OCI-M1 (cell line): ENCODE measurements at places on chromosomes 6 and 20.

GRCh38 chr20:59955131-59955796 lies 3.0 kb upstream of the CDH26 start:
- peak; percentile 64 for DNase-seq

- no peak for DNase-seq
Observed at GRCh38 chr6:44256775-44257024, 628 bp downstream of the SLC35B2 start.

DNA sequence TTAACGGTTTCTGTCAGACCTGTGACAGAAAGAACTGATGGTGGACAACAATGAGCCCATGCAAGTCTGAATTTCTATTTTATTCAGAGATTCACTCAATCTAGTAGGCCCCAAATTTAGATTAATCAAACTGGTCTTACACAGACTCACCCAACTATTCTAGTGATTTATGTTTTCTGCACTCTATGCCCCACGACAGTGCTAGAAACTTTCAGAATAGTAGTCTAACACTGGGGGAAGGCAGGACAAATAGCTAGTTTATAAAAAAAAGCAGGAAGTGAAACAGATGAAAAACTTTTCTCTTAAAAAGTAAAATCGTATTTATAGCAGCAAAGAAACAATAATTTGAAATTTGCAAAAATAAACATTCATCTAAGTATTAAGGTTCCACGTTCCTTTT lies 5.0 kb downstream of the TCP11 start:
- no peak for DNase-seq

DNA sequence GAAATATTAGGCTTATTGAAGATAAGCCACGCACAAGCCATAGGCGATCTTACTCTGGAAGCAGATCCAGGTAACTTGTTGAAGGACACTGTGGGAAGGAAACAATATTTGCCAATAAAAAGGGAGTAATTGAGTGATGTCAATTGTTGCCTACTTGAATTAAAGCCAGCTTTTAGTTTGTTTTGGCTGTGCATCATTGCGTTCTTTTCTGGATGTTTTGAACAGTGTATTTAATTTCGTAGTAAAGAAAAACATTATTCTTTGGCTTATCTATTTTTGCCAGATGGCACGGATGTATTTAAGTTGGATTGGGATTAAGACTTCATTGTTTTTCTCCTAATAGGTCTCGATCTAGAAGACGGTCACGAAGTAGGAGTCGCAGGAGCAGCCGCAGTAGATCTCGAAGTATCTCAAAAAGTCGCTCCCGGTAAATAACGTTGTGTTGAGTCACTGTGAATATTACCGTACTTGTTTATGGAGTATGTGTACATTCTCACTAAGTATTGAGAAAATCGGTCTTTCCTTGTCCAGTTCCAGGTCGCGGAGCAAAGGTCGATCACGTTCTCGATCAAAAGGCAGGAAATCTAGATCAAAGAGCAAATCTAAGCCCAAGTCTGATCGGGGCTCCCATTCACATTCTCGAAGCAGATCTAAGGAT lies 2.6 kb downstream of the SRSF6 start:
- no peak for DNase-seq

DNA sequence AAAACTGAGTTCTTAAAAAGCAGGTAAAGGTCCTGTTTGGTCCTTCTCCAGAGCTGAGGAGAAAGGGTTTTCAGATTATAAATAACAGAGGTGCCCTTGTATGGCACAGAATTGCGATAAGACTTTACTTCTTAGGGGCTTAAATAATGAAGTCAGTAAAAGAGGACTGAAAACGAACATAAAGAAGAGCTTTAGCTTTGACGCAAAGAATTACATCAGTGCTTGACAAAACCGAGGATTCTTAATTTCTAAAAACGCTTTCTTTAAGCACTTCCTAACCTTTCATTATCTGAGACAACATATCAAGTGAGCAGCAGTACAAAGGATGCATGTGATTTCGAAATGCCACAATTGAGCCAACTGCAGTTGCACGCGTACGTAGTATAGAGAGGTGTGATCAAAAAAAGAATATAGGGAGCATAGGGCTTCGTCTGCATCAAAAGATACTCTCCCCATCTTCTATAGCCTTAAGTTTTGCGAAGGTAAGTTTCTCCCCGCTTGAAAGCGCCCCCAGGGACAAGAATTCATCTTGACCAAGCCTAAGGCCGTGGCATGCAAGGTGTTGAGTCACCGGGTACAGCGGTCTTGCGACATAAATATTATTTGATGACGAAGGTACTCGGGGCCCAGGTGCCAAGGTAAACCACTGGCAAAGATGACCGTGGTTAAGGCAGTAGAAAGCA lies 778 bp upstream of the LOC128125822 start:
- DNase-seq: peak; percentile 67

GRCh38 chr6:21595285-21596144 lies 2.0 kb downstream of the SOX4 start:
- DNase-seq: no peak

- DNase-seq: peak; percentile 85
Observed at GRCh38 chr20:25223179-25223661, 24.7 kb upstream of the PYGB start.

- no peak for DNase-seq
Observed at GRCh38 chr20:43843965-43844660, 70.5 kb upstream of the TOX2 start.

GRCh38 chr6:162882801-162883481 lies 155.2 kb downstream of the PACRG start:
- DNase-seq: no peak

DNA sequence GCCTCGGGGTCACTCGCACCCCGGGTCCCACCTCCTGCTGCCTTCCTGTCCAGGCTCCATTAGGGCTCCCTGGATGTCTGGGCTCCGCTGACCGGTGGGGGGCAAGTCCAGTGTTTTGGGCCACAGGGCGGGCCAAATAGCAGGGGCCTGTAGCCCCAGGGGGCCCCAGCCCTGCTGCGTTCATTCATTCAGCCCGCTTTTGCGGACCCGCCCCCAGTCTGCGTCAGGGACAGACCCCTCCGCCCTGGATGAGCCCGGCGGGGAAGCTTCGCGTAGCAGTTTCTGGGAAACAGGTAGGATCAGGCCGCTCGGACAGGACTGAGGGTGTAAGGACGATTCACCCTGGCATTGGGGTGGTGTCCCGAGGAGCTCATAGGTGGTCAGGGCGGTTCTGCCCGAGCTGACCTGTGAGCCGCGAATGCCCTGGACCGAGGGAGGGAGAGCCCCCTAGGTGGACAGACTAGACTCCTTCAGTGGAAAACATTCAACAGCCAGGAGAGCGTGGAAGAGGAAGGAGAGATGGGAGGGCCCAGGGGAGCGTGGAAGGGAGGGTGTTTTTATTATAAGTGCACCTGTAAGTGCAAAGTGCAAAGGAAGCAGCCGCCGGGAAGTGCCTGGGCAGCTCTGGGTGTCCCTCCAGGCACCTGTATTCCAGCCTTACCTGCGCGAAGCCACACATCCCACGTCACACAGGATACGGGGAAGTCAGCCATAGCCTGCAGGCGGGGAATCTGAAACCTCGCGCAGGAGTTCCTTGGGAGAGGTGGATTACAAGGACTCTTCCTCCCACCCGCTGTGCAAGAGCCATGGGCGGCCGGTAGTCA lies 662 bp downstream of the ENTPD6 start:
- DNase-seq: peak; percentile 46

DNA sequence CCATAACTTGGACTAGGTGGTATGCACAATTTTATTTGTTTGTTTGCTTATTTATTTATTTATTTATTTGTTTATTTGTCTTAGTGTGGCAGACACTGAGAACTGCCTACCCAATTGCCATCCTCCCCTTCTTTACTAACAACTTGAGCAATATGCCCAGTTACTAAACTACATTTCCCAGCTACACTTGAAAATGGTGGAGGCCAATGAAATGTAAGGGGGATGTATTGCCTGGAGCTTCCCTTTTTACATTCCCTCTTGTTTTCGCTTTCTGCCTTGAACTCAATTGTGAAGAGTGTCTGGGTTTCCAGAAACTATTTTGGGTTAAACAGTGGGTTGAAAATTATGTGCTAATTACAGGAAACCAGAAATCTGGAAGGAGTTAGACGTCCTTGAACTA lies 152.7 kb upstream of the FKBP1C start:
- DNase-seq: peak; percentile 88

DNA sequence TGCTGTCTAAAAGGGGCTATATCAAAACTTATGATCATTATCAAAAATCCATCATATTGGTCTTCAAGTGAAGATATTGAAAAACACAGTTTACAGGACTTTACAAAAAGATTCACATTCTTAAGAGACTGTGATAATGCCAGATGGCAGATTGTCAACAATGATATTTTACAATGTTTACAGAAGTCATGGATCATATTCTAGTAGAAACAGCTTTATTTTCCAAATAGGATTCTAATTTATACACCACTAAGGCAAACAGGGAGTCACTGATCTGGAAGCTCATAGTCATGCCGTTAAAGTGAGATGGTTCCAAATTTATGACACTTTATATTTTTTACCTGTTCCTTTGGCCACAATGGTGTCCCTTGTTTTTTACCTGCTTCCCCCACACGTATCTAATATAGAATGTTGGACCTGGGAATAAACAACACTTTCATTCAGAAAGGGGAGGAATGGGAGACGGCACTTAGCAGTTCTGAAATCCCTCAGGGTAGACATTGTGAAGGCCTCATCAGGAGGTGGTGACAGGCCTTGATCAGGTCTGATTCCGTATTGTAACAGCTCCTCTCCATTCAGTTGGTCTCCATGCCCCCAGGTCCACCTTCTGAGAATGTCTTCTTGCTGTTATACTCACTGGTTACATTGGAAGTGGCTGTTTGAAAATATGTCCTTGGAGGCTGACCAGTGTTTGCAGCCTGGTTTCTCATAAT lies 228.6 kb downstream of the ADGB start:
- no peak for DNase-seq

DNA sequence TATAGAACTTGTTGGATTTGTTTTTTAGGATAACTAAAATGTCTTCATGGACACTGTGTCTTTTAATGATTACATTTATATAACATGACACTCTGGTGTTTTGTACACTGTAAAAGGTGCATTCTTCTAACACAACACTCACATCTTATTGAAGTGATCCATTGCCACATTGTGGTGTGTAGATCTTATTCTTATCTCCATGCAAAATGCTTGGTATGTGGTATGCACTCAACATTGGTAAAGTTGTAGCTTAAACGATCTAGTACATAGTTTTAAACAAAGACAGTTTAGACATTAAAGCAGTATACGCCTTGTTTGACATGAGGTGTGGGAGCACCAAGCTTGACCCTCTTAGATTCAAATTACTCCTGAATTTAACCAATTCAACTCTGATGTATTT lies 84.7 kb downstream of the SASH1 start:
- DNase-seq: no peak

- no peak for DNase-seq
Observed at GRCh38 chr6:7691675-7692452, 34.0 kb upstream of the BMP6 start.

GRCh38 chr6:93787841-93788240 lies 368.5 kb upstream of the EPHA7 start:
- DNase-seq: no peak

DNA sequence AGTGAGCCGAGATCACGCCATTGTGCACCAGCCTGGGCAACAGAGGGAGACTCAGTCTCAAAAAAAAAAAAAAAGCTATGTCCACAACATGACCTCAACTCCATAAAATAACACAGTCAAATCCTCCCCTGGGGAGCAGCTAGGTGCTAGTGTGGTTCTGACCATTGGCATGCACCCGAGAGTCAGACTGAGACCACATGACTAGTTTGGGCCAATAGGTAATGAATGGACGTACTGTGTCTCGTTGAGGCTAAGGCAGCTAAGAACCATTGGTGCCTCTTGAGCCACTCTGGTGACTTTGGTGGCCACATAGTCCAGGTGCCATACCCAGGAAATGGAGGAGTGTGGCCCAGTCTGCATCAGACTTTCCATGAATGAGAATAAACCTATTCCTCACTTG lies 40.3 kb downstream of the ATP9A start:
- no peak for DNase-seq

- DNase-seq: peak; percentile 34
Observed at GRCh38 chr20:7352165-7352564, 584.7 kb downstream of the BMP2 start.

DNA sequence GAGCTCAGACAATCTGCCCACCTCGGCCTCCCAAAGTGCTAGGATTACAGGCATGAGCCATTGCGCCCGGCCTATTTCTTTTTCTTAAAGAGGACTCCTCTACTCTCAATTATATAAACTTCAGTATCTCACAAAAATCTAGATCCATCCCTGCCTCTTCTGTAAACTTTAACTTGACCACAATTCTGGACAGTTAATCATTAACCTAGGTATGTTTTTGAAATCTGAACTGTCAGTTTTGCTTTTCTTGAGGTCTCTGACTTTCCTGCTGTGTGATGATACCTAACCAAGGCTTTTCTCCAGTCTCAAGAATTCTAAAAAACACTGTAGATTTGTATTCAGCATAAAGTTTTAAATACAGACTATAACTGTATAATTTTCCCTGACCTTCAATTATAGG lies 388.2 kb upstream of the SYNCRIP start:
- DNase-seq: no peak

DNA sequence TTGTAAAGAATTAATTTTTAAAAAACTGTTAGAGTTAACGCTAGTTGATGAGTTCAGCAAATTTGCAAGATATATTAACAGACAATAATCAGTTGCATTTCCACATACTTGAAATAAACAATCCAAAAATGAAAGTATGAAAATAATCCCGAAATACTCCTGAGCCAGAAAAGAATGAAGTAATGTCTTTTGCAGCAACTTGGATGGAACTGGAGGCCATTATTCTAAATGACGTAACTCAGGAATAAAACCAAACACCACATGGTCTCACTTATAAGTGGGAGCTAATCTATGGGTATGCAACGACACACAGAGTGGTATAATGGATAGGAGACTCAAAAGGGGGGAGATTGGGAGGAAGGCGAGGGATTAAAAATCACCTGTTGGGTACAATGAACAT lies 872.9 kb upstream of the GJE1 start:
- no peak for DNase-seq

DNA sequence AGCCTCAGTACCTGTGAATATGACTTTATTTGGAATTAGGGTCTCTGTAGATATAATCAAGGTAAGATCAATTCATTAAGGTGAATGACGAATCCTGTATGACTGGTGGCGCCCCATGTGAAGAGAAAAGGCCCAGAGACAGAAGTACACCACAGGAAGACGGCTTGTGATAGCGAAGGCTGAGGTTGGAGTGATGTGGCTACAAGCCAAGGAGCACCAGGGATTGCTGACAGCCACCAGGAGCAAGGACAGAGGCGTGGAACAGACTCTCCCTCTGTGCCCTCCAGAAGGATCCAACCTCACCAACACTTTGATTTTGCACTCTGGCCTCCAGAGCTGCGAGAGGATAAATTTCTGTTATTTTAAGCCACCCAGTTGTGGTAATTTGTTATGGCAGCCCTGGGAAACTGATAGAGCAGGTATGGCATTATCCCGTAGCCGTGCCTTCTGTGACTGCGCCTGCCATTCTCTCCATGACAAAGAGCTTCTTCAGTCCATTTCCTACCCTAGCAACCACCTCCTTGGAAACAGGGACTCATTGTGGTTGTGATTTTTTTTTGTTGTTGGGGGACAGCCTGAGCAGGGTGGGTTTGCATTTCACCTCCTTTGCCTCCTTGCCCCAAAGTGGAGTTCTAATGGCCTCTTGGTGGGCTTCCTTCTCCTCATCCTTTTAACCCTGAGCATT lies 29.6 kb downstream of the PTK7 start:
- no peak for DNase-seq

- no peak for DNase-seq
Observed at GRCh38 chr20:13098720-13099355, 90.1 kb downstream of the SPTLC3 start.
